HTR-8/SVneo (cell line): ENCODE measurements at places on chromosomes 1 and 21.

GRCh38 chr1:217563179-217563578, 67.7 kb downstream of the GPATCH2 start:
- no peak for DNase-seq

- DNase-seq: no peak
These were observed 19.0 kb upstream of the DUSP10 start for GRCh38 chr1:221760911-221761310.

DNA sequence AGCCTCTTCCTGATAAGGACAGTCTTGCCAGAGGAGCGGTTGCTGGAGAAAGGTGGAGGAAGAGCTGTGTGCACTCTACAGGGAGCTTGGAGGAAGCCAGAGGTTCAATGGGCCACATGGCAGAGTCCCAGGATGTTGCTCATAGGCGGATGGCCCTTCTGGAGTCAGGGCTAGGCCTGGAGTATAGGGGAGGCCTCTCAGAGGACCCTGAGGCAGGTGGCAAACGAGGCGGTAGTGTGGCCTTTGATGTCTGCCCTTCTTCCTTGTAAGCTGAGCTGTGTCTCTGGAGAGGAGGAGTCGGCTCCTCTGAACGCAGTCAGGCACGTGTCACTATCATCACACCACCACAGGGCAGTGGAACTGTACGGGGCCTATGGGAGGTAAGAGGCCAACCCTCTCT, 8.6 kb downstream of the PKP1 start:
- no peak for DNase-seq

GRCh38 chr1:97893844-97894243, 27.0 kb downstream of the DPYD start:
- DNase-seq: no peak
